Activated T-cell treated with anti-CD3 and anti-CD28 coated beads, Interleukin-2, amount 50 U/mL, for 4 hours (primary cell): ENCODE measurements at places on chromosomes 6 and 20.

DNA sequence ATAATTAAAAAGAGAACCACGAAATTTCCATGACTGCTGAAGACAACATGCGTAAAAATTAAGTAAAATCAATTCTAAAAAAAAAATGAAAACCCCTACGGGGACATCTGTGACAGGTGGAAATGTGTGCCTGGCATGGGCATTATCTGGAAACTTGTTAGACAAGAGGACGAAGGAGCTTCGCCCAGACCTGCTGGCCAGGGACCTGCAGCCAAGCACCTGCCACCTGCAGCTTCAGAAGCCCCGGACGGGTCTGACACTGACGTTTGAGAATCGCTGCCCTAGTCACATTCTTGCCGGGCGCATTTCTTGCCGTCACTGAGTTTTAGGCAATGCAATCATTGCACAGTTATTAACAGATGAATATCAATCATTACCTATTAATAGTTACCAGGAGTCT is 140.3 kb downstream of the SMOC2 start:
- no peak for DNase-seq

- no peak for DNase-seq
These were observed 665 bp downstream of the FASTKD5 start for GRCh38 chr20:3158968-3159431.

DNA sequence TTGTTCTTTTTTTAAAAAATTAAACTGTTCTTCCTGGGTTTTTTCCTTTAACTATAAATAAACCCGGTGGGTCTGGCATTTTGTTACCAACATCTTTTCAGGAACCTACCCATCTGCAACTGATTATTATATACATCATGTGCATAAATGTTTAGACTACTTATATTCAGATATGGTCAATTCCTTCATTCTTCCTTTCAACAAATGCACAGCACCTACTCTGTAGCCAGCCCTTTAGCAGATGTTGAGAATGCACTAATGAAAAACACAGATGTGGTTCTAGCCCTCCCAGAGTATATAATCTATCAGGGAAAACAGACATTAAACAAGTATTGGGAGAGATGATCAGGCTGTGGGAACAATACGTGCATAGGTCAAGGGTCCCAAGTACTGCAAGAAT is 237.1 kb downstream of the UST start:
- no peak for DNase-seq

DNA sequence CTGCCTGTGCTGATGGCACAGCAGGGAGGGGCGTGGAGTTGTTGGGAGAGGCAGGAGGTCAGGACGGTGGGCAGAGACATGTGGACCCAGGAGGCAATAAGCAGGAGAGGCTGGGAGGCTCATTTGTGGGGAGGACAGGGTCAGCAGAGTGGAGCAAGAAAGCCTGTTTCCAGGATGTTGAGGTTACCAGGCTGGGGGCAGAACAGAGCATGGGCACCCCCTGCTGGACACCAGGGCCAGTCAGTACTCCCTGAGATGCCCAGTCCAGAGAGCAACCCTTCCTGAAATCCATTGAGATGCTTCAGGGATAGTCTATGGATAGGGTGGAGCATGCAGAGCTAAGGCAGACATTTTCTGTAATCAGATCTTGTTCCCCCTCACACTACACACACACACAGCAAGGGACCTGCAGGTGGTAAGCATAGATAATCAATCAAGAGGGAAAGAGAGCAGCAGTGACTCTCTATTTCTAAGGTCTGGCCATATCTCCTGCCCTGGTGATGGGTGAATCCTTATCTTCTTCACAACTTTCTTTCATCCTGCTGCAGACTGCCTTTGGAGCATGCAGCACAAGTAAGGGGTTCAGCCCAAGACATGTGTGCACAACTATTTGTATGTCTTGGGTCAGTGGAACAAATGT is 41.7 kb downstream of the MOCS1 start:
- no peak for DNase-seq

- DNase-seq, result no peak
These were observed 11.5 kb downstream of the TPD52L2 start for GRCh38 chr20:63876489-63877036.

- no peak for DNase-seq
These were observed 77.7 kb downstream of the CDYL start for GRCh38 chr6:4853782-4854511.

GRCh38 chr6:26056583-26057350 is 30.5 kb upstream of the HFE start:
- DNase-seq, result no peak

GRCh38 chr20:42051921-42052320 is 433.7 kb upstream of the CHD6 start:
- no peak for DNase-seq

- DNase-seq, result no peak
These were observed 17.3 kb downstream of the HRH3 start for GRCh38 chr20:62202676-62203377.

DNA sequence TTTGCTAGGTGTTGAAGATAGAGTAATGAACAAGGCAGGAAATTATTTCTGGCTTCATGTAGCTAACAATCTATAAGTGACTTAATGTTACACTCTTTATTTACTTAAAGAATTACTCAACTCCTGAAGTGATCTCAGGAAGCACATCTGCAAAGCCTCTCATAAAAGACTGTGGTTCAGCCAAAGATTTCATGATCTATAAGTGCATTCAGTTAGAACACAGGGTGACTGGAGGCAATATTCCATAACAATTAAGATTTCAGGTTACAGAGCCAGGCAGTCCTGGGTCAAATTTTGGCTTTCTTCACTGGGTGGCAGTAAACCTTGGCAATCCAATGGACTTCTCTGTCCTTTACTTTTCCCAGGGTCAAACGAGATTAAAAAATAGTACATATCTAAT is 204.0 kb downstream of the TPBG start:
- DNase-seq, result no peak

DNA sequence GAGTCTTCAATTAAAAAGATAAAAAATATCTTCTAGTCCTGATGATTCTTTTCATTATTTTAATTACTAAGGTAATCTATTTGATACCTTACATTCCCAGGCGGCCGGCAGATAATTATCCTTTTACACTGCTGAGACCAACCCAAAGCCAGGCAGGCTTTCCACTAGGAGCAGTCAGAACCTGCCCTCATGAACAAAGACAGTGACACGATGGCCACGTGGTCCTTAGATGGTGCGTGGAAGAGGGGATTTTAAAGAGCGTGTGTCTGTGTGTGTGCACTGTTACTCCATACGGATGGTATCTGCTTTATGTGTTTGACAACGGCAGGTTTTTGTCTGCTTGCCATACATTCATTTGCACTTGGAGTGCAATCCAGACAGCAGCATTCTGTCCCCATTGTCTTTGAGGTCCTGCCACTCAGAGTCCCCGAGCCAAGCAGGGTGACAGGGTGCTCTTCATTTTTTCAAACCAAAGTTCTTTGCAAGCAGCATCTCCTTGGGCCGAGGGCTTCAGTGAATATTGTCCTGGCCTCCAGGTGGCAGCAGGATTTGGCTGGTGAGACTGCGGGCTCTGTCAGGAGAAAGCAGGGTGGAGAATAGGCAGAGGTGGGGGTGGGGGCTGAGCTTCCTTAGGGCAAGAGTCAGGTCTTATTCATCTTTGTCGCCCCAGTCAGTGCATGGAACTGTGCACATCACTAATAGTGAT is 260.5 kb downstream of the NRN1 start:
- DNase-seq, result no peak

DNA sequence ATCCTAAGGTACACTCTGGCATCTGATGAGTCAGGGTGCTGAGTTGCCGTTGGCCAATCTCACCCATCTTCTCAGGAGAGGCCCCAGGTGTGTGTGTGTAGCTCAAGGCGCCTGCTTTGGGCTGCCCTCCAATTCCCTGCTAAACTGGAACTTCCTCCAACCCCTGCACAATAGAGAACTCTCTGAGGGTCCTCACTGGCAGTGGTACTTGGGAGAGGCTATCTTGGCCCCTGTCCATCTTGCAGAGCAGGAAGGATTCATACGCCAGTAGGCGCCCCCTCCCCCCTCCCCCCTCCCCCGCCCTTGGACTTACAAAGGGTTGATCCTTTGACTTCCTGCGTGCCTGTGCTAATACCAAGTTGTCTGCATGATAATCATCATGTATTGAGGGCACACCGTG is 173.6 kb downstream of the SASH1 start:
- no peak for DNase-seq

DNA sequence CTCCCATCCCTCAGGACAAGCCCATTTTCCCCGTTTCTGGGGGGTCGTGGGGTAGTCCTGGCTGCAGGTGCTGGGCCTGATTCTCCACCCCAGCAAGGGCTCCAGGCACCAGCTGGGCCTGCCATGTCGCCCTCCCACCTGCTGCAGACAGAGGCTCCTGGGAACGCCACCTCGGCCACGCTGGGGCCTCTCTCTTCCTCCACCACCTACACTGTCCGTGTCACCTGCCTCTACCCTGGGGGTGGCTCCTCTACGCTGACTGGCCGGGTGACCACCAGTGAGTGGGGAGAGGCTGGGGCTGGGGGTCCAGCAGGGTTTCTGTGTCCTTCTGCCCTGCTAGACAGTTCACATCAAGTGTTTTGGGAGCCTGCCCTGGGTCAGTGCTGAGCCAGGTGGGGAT is 19.3 kb downstream of the COL20A1 start:
- DNase-seq, result no peak

GRCh38 chr6:31094389-31094881 is 17.9 kb downstream of the C6orf15 start:
- DNase-seq, result no peak

DNA sequence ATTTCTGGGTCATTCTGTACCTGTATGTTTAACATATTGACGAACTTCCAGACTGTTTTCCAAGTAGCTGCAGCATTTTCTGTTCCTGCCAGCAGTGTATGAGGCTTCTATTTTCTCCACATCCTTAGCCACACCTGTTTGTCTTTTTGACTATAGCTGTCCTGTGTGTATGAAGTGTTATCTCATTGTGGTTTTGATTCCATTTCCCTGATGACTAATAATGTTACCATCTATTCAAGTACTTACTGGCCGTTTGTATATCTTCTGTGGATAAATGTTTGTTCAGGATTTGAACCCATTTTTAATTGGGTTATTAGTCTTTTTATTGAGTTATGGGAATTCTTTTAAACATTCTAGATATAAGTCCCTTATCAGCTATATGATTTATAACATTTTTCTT is 95.2 kb downstream of the JAG1 start:
- no peak for DNase-seq

GRCh38 chr6:165223736-165224135 is 85.7 kb downstream of the C6orf118 start:
- DNase-seq, result no peak

- no peak for DNase-seq
These were observed 56.1 kb upstream of the PNRC1 start for GRCh38 chr6:89024456-89024855.

DNA sequence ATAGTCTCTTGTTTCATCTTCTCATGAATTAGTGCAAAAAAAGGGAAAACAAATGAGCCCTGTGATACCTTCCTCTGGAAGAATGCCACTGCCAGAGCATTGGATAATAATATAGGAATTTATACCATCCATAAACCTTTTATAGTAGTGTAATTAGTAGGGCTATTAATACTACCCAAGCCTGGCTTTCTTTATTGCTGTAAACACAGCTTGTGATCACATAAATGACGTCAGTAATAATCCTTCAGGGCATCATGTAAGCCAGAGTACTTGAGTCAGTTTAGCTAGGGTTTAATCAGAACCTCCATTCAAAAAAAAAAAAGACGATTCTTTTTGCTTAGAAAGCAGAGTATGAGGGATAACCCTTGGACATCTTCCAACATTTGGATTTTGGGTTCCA is 264.8 kb downstream of the SLC35F1 start:
- no peak for DNase-seq

- DNase-seq, result no peak
These were observed 50.9 kb upstream of the CHRNA4 start for GRCh38 chr20:63411898-63412631.

DNA sequence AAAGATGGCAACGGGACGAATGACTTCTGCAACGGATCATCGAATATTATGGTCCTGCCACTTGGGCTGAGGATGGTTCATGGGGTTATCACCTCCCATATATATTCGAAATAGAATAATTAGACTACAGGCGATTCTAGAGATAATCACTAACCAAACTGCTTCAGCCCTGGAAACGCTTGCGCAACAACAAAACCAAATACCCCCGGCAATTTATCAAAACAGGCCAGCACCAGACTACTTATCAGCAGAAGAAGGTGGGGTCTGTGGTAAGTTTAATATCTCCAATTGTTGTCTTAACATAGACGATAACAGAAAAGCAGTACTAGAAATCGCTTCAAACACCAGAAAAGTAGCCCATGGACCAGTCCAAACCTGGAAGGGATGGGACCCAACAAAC is 31.0 kb upstream of the ULBP3 start:
- no peak for DNase-seq
